NCI-H1105 (cell line): ENCODE measurements at places on chromosomes 12 and 14.

GRCh38 chr14:73696466-73697400, 17.5 kb downstream of the PNMA1 start:
- no peak for DNase-seq

DNA sequence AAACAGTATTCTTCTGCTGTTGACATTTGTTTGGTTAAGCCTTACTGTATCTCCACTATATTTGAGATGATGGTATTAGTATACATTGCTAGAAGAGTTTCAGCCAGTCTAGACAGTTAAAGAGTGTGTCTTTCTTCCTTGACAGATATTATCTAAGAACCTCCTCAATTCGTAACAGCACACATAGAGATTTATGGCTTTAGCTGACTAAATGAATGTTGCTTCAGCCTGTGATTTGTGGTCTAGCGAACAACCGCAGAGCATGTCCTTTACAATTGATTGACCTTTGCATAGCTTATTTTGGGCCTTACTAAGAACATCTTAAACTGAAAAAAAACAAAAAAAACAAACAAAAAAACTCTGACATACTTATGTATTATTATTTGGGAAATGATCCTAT, 122.2 kb downstream of the DAAM1 start:
- no peak for DNase-seq

DNA sequence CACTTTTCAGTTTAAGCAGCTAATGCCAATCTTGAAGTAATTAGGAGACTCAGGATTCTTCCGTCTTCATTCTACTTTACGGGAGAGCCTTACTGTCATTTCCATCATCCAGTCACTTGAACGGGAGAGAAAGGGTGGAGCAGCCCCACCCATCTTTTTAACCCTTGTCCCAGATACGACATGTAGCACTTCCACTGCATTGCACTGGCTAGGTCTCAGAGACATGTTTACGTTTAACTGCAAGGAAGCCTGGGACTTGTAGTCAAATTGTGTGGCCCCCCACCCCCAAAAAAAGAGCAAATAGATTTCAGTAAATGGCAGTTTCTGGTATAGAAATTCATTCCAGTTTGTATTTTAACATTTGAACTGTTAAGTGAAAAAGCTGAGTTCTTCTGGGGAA, 46.1 kb upstream of the SYT1 start:
- DNase-seq: no peak

- DNase-seq: no peak
These were observed 1.1 kb downstream of the MYF5 start for GRCh38 chr12:80717856-80718255.

DNA sequence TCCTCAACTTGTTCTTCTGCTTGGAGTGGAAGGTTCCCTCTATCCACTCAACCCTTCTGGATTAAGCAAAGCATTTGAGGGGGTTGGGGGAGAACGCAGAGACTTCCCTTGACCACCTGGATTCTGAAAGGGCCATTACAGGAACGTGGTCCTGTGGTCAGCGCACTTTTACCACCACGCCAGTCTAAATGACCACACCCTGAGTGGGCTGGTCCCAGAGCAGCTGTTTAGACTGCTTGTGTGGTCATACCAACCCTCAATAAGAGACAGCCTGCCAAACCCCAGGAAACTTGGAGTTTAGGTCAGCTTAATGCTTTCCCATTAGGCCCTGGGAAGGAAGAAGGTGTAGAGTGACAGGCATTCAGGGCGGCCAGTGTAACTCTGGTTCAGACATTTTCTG, 165.5 kb upstream of the ATP2B1 start:
- no peak for DNase-seq

GRCh38 chr14:22549981-22550673, 38.9 kb downstream of the DAD1 start:
- DNase-seq: no peak

GRCh38 chr12:25824734-25825133, 133.7 kb upstream of the RASSF8 start:
- DNase-seq: no peak

- DNase-seq: no peak
These were observed 40.1 kb downstream of the NPAS3 start for GRCh38 chr14:32978691-32979255.

DNA sequence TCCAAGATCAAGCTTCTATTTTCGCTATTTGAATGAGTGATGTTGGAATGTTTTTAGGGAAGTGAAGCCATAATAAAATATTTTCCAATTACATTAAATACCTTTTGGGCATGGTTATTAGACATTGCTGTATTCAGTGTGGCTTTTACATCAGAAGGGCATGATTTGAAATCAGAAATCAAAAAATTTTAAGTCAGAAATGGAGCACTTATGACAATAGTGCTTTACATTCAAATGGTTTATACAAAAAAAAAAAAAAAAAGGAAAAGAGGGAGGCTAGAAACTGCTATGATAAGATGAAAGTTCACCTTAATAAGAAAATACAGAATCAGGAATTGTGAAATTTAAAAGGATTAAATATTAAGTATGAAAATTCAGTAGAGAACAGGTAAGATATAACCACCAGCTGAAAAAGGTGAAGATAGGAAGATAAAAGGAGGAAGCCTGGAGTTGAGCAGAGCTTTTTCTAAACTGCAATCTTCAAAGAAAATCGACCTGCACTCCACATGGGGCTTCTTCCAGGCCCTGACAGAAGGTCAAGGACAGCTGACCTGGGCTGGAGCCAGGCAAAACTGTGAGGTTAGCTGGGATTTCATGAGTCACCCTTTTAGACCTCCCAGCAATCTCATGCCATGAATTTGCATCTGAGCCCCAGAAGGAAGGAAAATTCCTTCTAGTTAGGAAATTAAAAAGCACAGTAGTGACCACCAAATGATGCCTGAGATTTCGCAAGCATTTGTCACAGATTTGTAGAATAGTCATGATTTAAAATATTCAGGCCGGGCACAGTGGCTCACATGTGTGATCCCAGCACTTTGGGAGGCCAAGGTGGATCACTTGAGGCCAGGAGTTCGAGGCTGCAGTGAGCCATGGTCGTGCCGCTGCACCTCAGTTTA, 23.4 kb upstream of the BMP4 start:
- DNase-seq: no peak

- no peak for DNase-seq
These were observed 329.8 kb downstream of the CACNA1C start for GRCh38 chr12:2382370-2383155.

GRCh38 chr14:45807178-45807899, 554.3 kb upstream of the MIS18BP1 start:
- DNase-seq: no peak

DNA sequence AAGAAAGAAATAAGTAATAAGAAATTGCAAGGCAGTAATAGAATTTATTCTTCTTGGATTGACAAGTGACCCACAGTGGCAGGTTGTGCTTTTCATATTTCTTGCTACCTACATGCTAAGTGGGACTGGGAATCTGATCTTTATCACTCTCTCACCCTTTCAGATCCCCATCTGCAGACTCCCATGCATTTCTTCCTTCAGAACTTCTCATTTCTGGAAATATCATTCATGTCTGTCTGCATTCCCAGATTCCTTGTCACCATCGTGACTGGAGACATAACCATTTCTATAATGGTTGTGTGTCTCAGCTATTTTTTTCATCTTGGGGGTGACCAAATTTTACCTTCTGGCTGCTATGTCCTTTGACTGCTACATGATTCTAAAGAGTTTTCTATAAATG, 4.0 kb upstream of the OR6C65 start:
- DNase-seq: no peak

DNA sequence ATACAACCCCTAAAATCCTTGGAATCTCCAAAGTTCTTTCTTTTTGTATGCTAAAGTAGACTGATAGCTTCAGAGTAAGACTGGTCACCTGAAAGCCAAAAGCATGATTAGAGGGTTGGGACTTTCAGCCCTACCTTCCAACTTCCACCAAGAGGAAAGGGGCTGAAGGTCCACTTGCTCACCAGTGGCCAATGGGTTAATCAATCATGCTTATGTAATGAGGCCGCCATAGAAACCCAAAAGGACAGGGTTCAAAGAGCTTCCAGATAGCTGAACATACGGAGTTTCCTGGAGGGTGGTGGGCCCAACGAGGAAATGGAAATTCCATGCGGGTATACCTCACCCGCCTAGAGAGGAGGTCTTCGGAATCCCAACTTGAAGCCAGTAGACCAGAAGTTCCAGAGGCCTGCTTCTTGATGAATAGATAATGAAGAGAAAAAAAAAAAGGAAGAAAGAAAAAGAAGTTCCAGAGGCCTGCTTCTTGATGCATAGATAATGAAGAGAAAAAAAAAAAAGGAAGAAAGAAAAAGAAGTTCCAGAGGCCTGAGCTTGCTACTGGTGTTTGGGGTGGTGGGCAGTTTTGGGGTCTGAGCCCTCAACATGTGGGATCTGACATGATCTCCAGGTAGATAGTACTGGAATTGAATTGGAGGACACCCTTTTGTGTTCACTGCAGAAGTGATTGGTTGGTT, 11.2 kb upstream of the BTG1 start:
- DNase-seq: no peak

DNA sequence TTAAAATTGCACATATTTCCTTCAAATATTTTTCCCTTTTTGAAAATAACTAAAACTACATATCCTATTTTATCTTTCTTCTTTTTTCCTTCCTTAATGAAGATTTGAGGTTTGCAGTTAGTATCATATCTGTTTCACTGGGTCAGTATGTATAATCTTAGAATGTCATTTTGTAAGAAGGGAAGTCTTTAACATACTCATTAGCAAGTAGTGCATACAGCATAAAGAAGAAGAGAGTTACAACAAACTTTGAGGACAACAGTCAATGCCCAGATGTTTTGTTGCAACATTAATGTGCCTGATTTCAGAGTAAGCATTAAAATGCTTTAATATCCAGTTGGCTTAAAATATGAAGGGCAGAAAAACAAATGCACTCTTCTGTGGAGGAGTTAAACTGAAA, 176.9 kb upstream of the FBXO33 start:
- DNase-seq: no peak

- no peak for DNase-seq
These were observed 204.4 kb downstream of the ALX1 start for GRCh38 chr12:85484387-85484786.

DNA sequence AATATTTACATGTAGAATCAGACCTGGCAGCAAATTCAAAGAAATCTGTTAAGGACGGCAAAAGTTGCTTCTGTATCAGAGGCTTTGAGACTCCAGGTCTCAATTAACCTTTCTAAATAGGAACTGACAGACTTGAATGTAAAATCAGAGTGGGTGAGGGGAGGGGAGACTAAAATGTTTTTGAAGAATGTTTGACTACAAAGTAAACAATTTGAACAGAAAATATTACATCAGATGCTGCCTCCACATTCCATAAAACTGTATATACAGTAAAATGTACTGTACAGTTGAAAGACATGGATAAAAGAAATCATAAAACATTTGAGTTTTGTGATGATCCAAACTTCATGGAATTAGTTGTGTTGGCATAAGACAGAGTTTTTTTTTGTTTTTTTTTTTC, 49.5 kb upstream of the POC1B start:
- no peak for DNase-seq

GRCh38 chr14:23694085-23694948, 58.2 kb downstream of the DHRS2 start:
- no peak for DNase-seq

DNA sequence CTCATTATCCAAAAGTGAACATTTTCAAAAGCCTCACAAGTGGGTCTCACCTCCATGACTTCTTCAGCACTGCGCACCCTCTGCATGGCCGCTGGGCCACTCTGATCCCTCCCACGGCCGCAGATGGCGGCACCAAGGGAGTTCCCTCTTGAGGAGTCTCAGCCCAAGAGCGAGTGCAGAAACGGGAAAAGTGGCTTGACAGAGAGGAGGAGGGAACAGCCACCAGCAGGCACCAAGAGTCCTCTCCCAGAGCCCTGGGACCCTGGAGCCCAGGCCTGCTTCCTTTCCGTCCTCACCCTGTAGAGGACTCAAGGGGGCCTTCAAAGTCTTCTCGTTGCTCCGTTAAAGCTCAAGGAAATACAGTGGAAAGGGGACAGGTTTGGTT, 230.2 kb upstream of the DIO3 start:
- no peak for DNase-seq

DNA sequence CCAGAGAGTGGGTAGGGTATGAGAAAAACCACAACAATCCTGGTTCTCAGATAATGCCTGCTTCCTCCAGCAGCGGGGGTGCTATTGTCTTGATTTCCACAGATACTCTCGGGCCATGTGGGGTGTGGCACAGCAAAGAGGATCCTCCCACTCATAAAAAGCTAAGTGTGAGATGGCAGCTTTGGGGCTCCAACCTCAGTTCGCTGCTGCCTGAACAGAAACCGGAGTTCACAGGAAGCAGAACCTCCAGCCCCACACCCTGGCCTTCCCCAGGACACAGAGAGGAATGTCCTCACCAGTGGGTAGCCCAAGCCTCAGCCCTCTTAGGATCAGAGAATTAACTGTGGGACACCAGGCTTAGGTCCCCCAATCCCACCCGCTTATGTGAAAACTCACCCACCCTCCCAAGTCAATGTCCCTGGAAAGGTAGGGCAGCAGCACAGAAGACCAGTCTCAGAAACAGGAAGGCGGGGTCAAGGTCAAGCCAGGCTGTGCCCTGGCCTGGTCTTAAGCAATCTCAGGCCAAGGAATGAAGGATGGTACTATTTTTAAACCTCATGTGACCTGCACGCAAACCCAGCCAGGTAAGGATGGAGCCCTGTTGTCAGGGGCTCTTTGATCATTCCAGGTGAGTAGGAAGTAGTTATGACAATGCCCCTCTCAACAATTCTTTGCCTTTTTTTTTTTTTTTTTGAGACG, 9.0 kb downstream of the KCTD10 start:
- no peak for DNase-seq

GRCh38 chr14:75011356-75011994, 8.8 kb downstream of the EIF2B2 start:
- DNase-seq: no peak

DNA sequence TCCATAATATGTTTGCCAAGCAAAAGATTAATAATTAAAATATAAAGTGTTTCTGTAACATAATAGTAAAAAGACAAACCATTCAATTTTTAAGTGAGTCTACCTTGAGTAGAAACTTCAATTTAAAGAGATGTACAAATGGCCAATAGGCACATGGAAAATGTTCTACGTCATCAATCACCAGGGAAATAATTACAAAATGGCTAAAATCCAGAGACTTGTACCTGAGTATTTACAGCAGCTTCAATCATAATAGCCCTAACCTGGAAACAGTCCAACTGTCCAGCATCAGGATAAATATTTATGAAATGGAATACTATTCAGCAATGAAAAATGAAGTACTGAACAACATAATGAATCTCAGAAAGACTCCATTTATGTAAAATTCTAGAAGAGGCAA, 95.5 kb upstream of the FAR2 start:
- no peak for DNase-seq

GRCh38 chr14:31582836-31583452, 21.7 kb downstream of the NUBPL start:
- no peak for DNase-seq

- DNase-seq: no peak
These were observed 140.4 kb downstream of the CNTN1 start for GRCh38 chr12:40832668-40833067.

DNA sequence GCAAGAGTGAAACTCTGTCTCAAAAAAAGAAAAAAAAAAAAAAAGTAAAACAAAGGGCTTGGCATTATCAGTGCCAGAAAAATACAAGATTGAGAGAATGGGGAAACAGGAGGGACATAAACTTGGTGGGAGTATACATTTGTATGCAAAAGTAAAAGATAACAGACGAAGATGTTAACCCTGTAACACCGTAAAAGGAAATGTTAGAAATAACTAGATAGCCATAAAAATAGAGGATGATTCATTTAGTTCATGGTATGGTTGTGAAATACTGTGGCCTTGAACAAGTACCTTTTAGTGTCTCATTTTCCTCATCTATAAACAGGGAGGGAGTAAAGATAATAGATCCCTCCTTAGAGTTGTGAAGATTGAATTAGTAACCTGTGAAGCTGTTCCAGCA, 33.3 kb downstream of the ATP2A2 start:
- DNase-seq: no peak

- DNase-seq: no peak
These were observed 66.0 kb downstream of the TC2N start for GRCh38 chr14:91801358-91801757.
